ENCODE measurements at places on chromosomes 13 and 19.

- no peak for DNase-seq
These were observed 102.6 kb upstream of the MYCBP2 start for GRCh38 chr13:77429320-77430142.

GRCh38 chr13:105089858-105090643 is 1445.4 kb downstream of the EFNB2 start:
- DNase-seq, result no peak

DNA sequence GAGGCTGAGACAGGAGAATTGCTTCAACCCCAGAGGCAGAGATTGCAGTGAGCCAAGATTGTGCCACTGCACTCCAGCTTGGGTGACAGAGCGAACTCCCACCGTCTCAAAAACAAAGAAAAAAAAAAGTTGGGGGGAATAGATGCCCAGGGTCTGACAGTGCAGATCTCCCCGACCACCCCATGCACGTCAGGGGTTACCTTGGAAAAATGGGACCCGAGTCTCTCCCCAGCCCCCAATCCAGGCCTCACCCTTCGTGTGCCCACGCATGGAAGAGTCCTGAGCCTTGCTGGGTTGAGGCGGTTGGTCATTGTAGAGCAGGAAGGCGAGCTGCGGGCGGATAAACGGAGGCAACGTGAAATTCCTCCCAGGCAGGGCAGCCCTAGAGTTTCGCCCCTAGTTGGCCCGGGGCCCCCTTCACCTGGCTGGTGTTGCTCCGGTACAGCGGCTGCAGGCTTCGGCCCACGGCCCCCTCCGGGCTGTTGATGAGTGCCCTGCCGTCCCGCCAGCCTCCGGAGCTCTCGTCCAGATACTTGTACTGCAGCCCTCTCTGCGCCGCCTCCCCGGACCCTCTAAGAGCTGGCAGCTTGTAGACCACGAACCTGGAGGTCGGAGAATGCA is 588 bp downstream of the DNASE2 start:
- no peak for DNase-seq

DNA sequence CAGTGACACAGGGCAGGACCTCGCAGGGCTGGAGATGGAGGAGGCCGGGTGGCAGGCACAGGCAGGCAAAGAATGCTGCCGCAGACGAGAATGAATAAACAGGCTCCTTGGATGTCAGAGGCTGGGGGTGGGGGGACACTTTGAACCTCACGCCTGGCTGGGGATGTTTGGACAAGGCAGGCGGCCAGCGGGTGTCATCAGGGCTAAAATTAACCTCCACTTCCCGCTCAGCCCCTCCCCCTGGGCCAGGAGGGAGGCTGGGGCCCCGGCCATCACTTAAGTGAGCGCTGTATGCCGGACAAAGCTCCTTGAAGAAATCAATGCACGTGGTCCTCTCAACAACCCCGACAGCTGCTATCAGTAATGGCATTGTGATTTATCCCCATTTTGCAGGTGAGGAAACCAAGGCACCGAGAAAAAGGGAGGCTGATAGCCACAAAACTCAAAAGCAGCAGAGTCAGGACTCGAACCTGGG is 10.3 kb upstream of the FUT5 start:
- DNase-seq, result no peak

DNA sequence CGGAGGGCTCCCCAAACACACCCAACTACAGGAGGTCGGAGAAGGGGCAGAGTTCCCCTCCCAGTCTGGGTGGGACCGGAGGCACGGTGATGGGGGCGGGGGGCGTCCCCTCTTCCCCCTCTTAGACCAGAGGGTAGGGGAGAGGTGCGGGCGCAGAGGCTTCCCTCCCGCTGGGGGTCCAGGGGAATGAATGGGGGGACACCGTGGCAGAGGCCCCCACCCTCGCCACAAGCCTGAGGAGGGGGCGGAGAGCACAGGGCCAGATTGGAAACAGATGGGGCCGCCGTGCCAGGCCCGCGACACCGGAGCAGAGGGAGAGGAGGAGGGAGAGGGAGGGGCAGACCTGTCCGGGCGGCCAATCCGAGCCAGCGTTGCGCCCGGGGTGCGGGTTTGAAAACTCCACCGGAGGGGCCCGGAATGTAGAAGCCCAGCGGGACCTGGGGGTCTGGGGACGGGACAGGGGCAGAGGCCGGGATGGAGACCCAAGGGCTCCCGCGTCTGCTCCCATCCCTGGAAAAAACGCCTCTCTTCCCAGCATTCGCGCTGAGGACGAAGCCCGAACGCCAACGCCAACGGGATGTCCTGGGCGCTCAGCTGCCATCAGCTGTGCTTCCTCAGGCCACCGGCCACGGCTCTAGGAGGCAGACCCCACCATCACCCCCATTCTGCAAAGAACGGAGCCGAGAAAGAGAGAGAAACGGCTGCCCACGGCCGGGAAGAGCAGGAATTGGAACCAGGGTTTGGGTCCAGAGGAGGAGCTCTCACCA is 46.8 kb downstream of the PTPRS start:
- DNase-seq, result no peak

DNA sequence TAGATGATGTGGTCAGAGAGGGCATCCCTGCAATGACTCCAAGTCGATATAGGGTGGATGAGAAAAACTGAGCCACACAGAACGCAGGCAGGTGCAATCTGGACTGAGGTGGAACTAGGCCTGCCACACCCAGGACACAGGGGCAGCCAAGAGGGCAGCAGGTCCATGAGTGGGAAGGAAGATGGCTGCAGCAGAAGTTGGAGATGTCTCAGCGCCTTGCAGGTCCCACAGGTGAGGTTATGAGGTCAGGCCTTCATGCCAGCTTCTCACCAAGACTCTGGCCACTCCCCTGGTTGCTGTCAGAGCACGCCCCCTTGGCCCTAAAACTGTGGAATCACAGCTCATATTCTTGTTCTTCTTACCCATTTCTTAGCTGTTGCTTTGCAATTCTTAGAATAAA is 147.7 kb upstream of the VSTM2B start:
- no peak for DNase-seq

GRCh38 chr13:34070006-34070405 is 252.1 kb downstream of the RFC3 start:
- no peak for DNase-seq

GRCh38 chr19:8531470-8531869 is 17.5 kb upstream of the ZNF414 start:
- no peak for DNase-seq

Measured in AML-193 (cell line).